Activated CD4-positive, CD25-positive, alpha-beta regulatory T cell (primary cell): ENCODE measurements at places on chromosomes 13 and 19.
A peak's percentile ranks its signal among the peaks of the same experiment; 100 is the strongest.

DNA sequence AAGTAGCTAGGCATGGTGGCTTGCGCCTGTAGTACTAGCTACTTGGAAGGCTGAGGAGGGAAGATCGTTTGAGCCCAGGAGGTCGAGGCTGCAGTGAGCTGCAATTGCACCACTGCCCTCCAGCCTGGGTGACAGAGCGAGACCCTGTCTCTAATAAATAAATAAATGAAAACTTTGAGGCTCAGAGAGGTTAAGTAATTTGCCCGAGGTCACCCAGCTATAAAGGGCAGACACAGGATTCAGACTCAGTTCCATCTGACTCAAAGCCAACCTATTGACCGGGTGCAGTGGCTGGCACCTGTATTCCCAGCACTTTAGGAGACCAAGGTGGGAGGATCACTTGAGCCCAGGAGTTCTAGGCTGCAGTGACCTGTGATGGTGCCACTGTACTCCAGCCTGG, 7.4 kb upstream of the OLFM2 start:
- DNase-seq: no peak

DNA sequence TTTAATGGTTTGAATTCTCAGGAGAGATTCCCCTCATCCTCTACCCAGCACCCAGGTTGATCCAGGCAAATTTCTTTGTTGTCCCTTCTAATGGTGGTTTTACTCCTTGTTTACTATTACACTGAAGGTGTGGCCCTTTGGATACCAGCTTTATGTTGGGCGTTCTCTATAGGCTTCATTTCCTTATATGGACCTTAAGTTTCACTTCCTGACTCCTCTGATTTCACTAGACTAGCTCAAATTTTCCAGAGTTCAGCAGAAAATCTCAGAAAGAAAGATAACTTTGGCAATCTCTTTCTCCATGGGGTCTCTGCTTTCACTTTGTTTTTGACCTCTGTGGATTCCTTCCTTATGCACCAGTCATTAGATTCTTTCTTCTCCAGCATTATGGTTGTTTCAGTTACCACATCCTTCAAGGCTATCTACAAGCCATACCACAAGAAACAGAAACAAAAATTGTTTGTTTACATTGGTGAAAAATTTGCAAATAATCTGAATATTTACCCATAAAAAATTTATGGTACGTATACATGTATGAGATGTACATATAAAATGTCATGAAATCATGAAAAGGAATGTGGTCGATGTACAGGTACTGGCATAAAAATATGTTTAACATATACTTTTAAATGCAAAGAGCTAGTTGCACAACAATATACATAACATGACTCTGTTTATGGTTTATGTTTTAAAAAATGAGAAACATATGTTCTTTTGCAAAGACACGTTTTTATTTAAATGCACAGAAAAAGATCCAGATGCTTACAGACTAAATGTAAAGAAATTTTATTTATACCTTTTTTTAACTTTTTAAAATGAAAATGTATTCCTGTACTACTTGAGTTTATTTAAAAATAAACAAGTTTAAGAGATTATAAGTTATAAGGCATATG, 212.6 kb downstream of the LACC1 start:
- DNase-seq: no peak

- DNase-seq: no peak
These were observed 1.5 kb downstream of the OR10H1 start for GRCh38 chr19:15813916-15814315.

- no peak for DNase-seq
These were observed 82.0 kb downstream of the SIPA1L3 start for GRCh38 chr19:37988758-37989635.

- DNase-seq: peak; percentile 91
These were observed at the start of the genes MRPL57 and SKA3 for GRCh38 chr13:21176215-21176981. MRPL57 (plus strand) TSS chr13:21176658; CDS start chr13:21176917, 259 bp downstream. SKA3 (minus strand) TSS chr13:21176552; CDS start chr13:21176477, 75 bp downstream.

DNA sequence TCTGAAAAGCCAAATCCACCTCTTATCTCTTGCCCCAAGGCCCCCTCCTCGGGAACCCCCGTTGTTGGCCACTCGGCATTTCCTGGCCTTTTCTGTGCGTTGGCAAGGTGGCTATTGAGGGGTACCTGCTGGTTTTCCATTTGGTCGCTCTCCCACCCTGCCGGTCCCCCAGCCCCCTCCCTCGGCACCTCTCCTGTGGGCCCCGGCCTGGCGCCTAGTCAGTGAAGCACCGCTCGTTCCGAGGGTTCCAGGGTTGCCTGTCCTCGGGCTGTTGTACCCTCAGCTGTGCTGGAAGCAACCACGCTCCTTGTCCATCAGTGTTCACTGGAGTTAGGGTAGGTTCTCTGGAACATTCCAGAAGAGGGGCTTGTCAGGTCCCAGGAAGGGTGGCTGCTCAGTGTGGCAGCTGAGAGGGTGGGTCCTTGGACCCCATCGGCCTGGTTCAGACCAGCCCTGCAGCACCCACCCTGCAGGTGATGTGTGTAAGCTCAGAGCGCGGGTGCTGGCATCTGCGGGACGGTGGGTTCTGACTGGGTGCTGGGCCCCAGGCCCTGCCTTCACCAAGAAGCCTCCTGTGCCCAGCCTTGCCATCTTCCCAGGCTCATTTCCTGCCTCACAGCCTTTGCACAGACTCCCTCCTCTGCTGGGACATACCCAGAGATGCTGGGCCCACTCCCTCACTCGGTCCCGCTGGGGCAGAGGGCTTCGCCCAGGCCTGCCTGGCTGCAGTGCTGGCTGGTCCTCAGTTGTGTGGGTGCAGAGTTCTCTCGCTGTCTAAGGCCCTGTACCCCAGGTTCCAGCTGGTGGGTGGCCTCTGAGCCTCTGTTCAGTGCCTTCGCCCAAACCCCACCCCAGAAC, 21.3 kb downstream of the NKPD1 start:
- DNase-seq: no peak

DNA sequence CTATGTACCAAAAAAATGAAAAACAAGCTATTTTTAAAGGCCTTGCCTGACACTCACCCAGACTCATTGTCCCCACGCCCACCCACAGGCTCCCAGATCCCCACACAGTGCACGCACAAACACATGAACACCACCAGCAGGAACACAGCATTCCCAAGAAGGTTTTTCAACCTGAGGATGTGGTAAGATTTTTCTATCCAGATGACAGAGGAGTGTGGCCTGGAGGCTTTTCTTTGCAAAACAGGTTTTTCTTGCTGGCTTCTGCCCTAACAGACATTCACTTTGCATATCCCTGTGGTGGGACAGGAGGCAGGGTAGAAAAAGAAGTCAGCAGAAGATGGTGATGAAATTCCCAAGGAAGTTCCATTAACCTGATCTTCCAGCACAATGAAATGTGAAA, 97.8 kb downstream of the KLF12 start:
- no peak for DNase-seq

DNA sequence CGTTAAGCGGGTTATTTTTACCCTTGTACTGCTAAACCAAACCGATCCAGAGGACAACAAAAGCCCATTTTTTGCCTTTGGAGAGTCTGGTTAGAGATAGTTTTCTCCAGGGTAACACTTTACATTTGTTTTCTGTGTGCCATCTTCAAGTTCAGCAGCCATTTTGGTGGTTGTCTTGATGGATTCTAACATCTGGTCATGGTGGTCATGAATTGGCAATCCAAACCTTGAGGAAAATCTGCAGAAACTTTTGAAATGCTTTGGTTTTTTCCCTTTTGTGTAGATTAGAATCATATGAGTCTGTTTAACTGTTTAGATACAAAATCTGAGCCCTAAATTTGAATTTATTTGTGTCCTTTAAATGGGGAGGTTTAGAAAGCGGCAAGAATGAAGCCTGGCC, 16.6 kb downstream of the HNRNPM start:
- no peak for DNase-seq

DNA sequence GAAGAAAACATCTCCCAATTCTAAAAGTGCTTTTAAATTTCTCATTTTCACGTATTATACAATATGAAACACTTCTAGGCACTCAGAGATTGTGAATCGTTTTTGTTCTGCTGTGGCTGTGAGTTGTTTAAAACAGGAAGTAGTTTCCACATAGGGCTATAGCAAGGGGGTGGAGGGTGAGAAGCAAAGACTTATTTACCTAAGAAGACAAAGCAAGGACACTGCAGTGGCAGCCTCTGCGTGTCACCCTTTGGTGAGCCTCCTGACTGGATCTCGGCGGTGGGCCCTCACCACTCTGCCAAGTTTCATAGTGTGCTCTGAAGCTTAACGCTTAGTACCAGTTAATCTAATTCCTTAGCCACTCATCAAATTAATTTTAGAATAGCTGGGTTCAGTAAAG, 56.8 kb downstream of the TNFSF13B start:
- no peak for DNase-seq

GRCh38 chr13:66367356-66367755, 862.8 kb downstream of the PCDH9 start:
- DNase-seq: no peak

DNA sequence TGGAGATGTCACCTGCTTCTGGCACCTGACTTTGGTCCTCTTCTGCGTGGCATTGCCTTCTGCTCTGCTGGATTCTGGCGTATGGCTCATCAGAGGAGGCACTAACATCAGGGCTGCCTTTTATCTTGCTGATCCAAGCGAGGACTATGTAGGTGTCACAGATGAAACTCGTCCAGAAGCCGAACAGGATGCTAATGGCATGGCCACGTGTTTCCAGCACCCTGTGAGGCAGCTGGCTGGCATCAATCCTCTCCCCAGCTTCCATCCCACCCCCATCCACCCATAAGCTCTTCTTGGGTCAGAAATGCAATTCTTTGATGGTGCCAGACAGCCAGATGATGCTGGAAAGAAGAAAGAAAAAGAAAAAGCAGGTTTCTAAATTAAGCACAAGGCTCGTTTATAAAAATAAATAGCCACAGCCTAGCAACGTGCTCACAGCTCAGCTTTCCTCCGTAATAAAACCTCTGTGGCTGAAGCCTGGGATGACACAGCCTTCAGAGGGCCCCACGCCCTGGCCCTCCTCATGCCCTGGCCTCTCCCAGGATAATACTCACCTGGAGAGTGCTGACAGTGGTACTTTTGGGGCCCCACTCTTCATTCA, 212.9 kb upstream of the SERP2 start:
- DNase-seq: no peak

- DNase-seq: no peak
These were observed 7.9 kb downstream of the PBX4 start for GRCh38 chr19:19610376-19611202.

DNA sequence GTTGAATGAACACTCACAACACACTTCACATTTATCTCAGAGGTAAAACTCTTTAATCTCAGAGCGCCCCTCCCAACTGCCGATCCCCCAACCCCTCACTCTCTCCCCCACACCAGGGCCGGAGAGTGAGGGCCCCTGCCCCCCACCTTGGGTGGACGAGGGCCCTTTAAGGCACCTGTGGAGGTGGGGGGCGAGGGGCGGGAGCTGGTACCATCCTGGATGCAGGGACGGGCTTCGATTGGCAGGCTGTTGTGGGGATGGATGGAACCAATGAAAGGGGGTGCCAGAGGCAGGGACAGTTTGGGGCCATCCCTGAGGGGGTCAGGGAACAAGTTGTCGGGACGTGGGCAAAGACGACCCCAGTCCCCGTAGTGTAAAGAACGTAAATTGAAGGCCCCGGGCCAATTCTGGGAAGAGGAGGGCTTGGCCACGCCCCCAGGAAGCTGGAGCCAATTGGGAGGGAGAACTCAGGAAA, 1.7 kb upstream of the PNKP start:
- DNase-seq: no peak

- no peak for DNase-seq
These were observed 5.7 kb downstream of the PTPRS start for GRCh38 chr19:5334824-5335500.

- no peak for DNase-seq
These were observed 244.9 kb downstream of the NDFIP2 start for GRCh38 chr13:79725841-79726240.

DNA sequence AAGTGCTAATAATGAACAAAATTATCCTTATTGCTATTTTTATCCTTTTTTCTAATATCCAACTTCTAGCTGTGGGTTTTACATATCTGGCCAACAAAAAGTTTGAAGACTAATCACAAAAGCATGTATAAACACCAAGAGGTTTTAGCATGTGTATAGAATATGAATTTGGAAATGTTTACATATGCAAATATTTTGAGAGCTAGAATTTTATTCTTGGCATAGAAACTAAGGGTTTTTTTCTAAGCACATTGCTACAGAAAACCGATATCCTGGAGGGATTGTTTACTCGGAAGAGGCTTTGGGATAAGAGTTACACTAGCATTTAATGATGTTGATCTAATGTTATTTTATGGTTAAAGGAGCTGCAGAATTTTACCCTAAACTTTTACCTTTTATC, 392.1 kb downstream of the EFNB2 start:
- no peak for DNase-seq

DNA sequence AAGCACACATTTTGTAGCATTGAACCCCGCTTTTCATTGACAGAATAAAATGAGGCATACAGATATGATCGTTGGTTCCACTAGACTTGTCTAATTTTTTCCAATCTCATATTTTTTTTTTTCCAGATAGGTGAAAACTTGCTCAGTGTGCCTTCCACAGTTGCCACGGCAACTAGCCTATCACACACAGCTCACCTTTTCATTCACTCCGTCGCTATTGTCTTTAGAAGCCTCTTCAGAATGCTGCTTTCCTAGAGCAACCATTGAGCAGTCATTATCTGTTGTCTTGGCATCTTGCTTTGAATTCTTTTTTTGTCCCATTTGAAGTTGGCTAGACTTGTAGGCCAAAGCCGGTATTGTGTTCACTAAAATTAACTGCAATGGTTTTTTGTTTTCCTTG, 37.7 kb upstream of the ESD start:
- no peak for DNase-seq
